Activated naive CD4-positive, alpha-beta T cell (primary cell): ENCODE measurements at places on chromosomes 7 and 10.

DNA sequence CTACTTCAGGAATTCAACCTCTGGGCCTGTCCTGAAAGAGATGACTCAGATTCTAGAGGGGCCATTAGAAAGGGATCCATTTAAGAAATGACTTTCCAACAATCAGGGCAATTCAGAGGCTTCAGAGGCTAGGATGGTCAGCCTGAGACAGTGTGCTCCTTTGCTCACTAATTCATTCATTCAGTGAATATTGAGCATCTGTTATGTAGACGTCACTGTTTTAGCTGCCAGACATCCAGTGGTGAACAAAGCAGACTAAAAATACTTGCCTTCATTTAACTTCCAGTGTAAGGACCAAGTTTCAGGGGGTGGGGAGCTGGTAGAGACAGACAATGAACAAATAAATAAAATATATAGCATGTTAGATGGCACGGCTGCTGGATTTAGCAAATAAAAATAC is 1.6 kb downstream of the KIAA1217 start:
- DNase-seq = no peak

DNA sequence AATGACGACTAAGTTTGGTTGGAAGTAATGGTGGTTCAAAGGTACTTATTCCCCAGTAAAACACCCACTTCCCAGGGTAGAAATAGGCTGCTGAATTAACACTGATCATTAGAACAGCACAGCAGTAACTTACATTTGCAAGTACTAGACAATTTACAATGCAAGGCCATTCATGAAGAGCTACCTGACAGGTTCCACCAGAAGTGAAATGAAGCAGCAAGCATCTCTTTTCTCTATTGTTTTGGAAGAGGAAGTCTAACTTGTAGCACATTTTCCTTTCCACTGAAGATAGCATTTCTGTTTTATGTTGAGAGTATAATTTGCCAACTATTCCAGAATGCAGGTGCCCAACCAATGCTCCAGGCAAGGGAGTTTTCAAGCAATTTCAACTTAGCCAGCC is 145.9 kb downstream of the CREB5 start:
- no peak for DNase-seq

DNA sequence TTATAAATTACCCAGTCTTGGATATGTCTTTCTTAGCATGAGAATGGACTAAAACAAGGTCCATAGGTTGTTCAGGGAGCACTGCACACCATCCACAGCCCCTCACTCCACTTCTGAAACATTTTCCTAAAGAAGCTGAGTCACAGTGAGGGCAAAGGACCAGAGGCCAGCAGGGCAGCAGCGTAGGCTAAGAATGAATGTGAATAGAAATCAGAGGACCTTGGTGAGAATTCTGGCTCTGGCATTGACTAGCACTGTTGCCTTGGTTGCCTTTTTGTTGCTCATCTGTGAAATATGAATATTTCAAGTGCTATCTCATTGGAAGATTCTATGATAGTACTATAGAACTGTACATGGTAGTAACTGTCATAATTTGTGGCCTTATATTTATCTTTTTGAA is 41.7 kb upstream of the TOMM7 start:
- DNase-seq = no peak

- DNase-seq = no peak
Observed at GRCh38 chr7:128363261-128363721, 1.8 kb upstream of the PRRT4 start.

- no peak for DNase-seq
Observed at GRCh38 chr10:63718421-63718820, 197.2 kb downstream of the REEP3 start.

DNA sequence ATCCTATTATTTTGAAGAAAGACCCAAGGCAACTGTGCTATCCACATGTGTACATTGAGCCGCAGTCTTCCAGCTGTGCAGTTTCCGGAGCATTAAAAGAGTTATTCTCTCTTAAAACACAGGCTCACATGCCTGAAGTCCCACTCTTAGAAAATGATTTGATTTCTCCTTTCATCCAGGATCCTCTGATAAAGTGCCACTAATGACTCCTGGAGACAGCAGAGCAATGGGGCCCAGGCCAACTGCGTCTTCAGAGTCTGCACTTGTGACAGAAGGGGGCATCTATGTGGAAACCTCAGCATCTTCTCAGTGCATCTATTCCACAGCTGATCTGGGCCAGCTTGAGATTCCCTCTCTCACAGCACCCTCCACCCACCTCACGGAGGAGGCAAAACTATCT is 482.1 kb upstream of the AKR1E2 start:
- no peak for DNase-seq

DNA sequence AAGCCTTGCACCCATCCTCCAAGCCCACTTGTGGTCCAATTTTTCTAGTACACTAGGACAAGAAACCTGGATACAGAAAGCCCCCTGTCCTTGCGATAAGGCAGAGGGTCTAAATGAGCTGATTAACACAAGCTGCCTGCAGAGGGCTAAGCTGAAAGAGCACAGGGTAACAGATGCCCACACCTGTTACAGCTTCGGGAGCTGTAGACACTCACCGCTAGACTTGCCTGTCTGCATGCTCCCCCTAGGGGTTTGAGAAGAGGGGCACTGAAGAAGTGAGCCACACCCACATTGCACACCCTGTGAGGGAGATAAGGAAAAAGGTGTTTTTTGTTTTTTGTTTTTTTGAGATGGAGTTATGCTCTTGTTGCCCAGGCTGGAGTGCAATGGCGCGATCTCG is 386.5 kb upstream of the AUTS2 start:
- DNase-seq = no peak

DNA sequence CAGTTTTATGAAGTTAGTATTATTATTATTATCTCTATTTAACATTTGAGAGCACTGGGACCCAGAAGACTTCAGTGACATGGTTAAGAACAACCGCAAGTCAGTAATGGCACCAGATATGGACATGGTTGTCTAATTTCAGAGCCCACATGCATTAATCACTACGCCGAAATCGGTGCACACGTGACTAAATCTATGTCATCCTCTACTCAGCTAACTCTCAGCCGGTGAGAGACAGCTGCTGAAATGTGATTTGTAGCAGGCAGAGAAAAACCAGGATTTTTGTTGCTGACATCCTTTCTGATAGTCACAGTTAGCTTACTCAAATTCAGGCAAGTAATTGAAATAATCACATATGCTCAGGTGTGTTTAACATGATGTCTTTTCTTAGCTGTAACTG is 127.7 kb downstream of the SPAG6 start:
- no peak for DNase-seq

DNA sequence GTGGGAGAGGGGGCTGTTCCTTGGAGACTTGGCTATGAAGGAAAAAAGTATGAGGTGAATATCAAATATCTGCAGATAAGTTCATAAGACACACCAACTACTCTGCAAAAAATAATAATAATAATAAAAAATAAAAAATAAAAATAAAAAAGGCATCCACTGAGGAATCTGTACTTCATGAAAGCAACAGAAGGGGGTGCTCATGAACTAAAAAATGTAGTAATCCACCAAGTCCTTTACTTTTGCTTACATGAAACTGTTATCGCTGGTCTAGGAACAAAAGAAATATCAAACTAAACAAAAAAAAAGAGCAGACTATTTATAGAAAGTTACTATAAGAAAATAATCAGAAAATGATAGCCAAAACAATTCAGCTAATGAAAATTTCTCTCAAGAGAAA is 579.0 kb downstream of the PHTF2 start:
- DNase-seq = no peak

DNA sequence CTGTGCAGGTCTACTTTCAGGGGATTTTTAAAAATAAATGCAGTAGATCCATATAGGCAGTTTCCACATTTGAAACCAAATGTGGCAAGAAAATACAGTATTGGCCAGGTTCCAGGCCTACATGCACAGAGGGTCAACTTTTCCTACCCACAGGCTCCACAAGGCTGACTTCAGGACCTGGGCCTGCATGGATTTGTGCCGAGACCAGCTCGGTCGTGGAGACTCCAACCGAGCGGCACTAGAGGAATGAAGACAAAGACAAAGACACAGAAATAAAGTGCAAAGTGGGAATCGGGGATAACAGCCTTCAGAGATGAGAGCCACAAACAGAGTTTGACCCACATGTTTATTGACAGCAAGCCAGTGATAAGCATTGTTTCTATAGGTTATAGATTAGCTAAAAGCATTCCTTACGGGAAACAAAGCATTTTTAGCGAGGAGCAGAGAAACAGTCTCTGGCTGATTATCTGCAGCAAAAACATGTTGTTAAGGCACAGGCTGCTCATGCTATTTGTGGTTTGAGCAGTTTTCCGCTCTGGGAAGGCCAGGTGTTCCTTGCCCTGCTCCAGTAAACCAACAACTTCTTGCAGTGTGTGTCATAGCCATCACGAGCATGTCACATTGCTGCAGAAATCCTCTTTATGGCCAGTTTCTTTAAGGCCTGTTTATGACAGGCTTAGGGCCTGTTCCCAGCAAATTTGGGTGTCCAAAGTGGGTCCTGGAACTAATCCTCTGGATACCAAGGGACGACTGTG is 52.6 kb downstream of the ZNF37A start:
- DNase-seq = no peak

DNA sequence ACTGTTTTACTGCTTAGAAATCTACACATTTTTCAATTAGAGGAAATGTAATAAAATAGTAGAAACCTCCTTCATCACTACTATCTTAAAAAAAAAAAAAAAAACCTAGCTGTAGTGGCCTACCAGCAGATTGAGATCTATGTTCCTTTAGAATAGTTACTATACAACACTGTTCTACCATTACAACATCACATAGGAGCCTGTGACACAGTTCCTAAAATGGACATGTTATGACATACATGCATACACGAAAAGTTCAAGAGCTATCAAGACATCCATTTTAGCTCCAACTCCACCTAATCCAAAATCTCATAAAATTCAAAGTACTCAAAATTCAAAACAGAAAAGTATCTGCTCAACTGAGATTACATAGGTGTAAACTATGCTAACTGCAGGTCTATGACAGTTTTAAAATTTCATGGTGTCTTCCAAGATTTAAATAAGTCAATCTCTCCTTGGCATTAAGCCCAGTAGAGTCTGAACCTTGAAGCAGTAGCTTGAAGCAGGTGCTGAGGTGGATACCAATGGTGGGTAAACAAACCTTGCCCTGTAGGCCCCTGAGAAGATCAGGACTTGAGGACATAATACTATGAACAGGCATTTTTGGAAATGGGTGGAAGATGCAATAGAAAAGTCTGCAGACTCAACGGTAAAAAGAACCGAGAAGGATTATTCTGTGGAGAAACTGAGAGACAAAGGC is 17.0 kb downstream of the CACUL1 start:
- no peak for DNase-seq

DNA sequence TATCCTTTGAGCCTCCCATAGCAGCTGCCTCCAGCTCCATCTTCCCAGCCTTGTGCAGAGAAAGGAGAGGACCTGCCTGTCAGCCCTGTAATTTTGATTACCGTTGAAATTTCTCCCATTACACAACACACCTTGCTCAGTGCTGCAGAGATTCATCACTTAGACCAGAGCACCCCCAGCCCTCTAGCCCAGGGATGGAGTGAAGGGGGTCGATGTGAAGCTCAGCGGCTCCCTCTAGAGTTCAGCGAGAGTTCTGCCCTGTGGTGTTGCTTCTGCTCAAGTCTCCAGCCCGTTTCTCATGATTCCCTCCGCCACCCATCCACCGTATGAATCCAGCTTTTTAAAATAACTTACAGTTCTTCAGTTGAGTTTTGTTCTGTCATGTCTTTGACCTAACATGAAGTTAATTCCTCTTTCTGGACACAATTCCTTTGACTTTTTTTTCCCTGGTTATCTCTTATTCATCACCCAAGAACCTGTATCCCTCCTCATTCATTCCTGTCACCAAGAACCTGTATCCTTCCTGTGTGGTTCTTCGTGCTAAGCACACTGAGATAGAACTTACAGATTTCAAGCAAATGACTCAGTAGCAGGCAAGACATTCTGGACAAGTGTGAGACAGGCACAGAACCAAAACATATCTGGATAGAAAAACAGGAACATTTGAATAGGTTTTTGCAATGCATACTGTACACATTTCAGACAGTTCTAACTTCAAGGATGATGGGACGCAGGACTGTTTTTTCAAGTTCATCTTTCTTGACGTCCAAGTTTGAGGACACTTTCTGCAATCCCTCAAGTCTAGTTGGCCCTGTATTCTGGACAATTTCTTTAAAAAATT is 35.0 kb upstream of the ZNF32 start:
- DNase-seq = peak; percentile 9

GRCh38 chr7:132573251-132573955 is 2.9 kb downstream of the PLXNA4 start:
- DNase-seq = no peak

DNA sequence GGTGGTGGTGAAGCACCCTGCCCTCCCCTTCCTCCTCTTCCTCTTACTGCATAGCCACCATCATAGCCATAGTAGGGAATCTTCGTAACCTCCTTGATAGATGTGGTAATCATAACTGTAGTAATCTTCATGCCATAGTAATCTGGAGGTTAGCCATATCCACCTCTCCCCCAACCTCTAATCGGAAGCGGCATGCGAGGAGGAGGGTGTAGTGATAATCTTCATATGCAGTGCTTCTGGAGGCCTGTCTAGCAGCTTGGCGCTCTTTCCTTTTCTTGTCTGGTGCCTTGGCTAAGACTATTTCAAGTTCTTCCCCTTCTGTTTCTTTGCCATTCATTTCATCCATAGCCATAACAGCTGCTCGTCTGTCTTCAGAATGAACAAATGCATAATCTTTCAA is 90.9 kb downstream of the MLLT10 start:
- DNase-seq = no peak

DNA sequence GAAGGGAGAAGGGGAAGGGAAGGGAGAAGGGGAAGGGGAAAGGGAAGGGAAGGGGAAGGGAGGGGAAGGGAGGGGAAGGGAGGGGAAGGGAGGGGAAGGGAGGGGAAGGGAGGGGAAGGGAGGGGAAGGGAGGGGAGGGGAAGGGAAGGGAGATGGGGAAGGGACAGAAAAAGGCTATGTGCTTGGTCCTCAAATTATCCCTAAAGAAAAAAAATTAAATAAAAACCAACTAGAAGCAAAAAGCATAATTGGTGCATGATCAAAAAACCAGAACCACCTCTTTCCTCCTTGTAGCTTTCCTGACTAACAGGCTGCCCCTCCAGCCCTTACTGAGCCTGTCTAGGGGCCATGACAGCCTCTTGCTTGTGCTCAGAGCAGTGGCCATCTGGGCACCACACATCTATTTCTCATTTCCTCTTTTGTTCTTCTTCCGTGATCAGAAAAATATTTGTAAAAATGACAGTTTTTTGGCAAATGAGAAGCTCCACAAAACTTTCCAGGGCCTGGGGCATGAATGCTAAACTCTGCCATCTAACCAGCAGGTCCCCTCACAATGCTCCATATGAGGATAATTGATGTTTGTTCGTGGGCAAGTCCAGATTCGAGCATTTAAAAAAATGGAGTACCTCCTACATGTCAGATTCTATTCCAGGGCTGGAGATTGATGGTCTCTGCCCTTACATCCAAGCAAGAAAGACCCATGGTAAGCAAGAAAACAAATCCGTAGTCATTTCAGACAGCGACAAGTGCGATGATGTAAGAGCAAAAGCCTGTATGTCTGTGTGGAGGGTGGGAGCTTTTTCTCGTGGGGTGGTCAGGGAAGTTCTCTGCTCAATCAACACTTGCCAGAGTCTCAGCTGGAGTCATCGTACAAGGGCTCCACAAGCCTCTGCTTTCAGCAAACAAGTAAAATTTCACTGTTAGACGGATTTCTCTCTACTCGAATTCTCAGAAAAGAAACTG is 320.9 kb downstream of the WDR11 start:
- DNase-seq = no peak

GRCh38 chr10:128411643-128412042 is 285.4 kb upstream of the MKI67 start:
- no peak for DNase-seq
